ENCODE measurements at places on chromosomes 11 and 22.

DNA sequence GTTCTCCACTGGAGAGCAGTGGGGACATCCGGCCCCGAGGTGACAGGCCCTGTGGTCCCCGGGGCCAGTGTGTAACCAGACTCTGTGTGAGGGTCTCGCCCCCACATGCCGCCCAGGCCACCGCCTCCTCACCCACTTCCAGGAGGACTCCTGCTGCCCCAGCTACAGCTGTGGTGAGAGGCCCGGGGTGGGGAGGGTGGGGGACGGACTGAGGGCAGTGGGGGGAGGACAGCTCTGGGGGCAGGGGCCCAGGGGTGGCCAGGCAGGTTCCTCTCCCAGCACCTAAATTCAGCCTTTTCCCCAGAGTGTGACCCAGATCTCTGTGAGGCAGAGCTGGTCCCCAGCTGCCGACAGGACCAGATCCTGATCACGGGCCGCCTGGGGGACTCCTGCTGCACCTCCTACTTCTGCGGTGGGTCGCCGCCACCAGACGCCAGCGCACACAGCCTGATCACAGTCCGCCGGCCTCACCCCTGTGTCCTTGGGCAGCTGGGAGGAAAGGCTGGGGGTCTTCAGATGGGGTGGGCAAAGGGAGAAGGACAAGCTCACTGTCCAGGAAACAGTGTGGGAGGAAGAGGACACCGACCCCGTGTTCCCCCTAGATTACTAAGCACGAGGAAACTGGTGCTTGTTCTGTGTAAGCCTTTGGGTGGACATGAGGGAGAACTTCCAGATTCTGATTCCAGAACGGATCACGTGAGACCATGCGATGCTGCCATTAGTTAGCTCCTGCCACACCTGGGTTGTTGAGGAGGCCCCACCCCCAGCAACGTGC lies 84.4 kb upstream of the MYOD1 start:
- H3K4me3 ChIP-seq, result no peak overlapping the region
- H3K4me1 ChIP-seq, result no peaks in the 10 kb centered on the region
- no peak for DNase-seq
- H3K36me3 ChIP-seq, result no peaks in the 10 kb centered on the region

DNA sequence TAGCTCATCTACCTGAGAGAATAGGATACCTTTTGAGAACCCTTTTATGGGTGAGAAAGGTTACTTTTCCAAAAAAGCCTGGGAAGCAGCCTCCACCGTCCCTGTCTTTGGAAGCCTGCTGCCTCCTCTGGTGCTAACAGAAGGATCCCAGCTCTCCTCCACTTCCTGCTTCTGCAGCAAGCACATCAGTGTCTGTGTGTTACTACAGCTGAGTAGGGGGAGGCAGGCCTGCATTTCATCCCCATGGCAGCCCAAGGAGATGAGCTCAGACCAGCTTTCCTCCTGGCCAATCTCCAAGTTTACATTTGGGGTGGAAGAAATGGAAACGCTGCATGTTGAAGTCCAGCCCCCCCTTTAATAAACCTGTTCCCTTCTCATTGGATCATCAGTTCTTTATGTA lies 7.4 kb upstream of the CCDC34 start:
- H3K27ac ChIP-seq, result no peak overlapping the region
- H3K4me1 ChIP-seq, result no peaks in the 10 kb centered on the region
- no peaks in the 10 kb centered on the region for H3K27me3 ChIP-seq
- H3K4me3 ChIP-seq, result no peak overlapping the region
- H3K36me3 ChIP-seq, result no peaks in the 10 kb centered on the region

- peaks cover 3% of the 10 kb centered on the region for H3K27me3 ChIP-seq
- DNase-seq, result no peak
- no peaks in the 10 kb centered on the region for H3K36me3 ChIP-seq
- H3K4me1 ChIP-seq, result no peaks in the 10 kb centered on the region
- no peak overlapping the region for H3K27ac ChIP-seq
- H3K4me3 ChIP-seq, result no peak overlapping the region
These were observed 51.3 kb downstream of the RPL27A start for GRCh38 chr11:8733852-8734251.

- H3K27ac ChIP-seq, result no peak overlapping the region
- H3K4me3 ChIP-seq, result no peak overlapping the region
- H3K27me3 ChIP-seq, result peaks cover 65% of the 10 kb centered on the region
- no peak for DNase-seq
These were observed 27.5 kb upstream of the SMIM35 start for GRCh38 chr11:118114266-118114665.

DNA sequence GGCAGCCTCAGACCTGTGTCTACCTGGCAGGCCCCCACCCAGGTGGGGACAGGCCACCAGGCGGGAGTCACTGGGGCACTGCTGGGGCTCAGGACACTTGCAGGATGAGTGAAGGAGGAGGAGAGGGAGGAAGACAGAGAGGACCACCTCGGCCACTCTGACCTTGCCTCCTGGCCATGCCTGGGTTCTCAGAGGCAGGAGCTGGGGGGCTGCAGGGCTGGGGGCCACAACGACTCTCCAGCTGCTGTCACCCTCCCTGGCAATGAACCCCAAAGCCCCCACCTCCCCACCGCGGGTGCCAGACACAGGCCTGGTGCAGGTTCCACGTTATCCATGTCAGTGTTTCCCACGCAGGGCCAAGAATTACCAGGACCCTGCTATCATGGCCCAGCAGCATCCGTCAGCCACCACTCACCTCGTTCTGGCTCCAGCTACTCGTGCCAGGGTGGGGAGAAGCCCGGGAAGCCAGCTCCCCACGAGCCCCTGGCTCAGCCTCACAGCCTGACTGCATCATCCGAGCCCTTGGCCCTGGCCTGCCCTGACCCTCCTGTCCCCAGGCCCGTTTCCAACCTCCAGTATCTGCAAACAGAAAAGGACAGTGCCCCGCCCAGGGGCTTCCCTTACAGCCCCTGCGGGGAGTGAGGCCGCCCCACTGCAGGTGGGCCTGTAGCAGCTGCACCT lies 62.4 kb downstream of the BRD1 start:
- H3K4me3 ChIP-seq, result no peak overlapping the region
- no peak overlapping the region for H3K27ac ChIP-seq
- peaks cover 20% of the 10 kb centered on the region for H3K4me1 ChIP-seq

- H3K27ac ChIP-seq, result no peak overlapping the region
- peaks cover 2% of the 10 kb centered on the region for H3K36me3 ChIP-seq
- no peak for DNase-seq
- H3K4me3 ChIP-seq, result no peak overlapping the region
These were observed 28.0 kb downstream of the QSER1 start for GRCh38 chr11:32920570-32920969.

GRCh38 chr11:63369165-63369970 lies at the start of gene SLC22A9:
Gene SLC22A9 (plus strand): TSS chr11:63369785. CDS start chr11:63370057, 272 bp downstream.
- H3K36me3 ChIP-seq, result no peaks in the 10 kb centered on the region
- H3K27me3 ChIP-seq, result no peaks in the 10 kb centered on the region
- no peak within 1 kb of the TSS for H3K4me3 ChIP-seq
- no peak for DNase-seq

DNA sequence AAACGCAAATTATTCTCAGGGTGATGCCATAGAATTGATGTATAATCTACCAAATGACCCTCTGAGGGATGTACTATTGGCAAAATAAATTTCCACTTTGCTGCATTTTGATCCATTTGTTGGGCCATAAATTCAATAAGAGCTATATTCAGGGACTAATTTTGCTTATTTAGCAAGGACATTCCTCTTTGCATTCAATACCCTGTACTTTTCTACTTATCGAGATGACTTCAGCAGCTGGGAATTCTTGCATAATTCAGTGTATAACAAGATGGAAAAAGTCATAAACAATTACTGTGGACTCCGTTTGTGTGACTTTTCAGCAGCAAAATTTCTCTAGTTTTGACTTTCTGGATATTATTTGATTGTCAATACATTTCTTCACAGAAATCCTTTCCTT lies 744.7 kb upstream of the CCDC179 start:
- no peaks in the 10 kb centered on the region for H3K36me3 ChIP-seq
- no peak overlapping the region for H3K27ac ChIP-seq
- H3K4me1 ChIP-seq, result no peaks in the 10 kb centered on the region
- H3K27me3 ChIP-seq, result no peaks in the 10 kb centered on the region
- no peak overlapping the region for H3K4me3 ChIP-seq

DNA sequence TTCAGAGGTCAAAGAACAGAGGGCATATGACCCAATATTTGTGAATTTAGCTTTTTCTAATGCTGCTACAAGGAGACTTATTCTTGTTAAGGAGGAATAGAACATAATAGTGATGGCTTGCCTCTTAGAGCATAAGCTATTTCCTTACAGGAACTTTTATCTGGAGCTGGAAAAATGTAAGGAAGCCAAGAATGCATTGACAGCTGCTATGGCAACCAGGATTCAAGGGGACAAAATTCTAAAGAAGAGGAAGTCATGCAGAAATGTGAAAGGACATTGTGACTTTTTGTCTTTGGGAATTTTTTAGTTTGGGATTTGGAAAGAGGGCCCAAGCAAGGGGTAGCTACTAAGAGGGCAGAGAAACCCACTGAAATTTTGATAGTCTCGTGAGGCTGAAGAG lies 51.1 kb downstream of the EHF start:
- H3K4me1 ChIP-seq, result no peaks in the 10 kb centered on the region
- no peaks in the 10 kb centered on the region for H3K36me3 ChIP-seq
- H3K27ac ChIP-seq, result no peak overlapping the region

GRCh38 chr22:50456466-50457234 lies 18.2 kb downstream of the SBF1 start:
- H3K27me3 ChIP-seq, result no peaks in the 10 kb centered on the region
- no peak overlapping the region for H3K27ac ChIP-seq
- no peak overlapping the region for H3K4me3 ChIP-seq
- no peak for DNase-seq
- H3K4me1 ChIP-seq, result peaks cover 3% of the 10 kb centered on the region
- H3K36me3 ChIP-seq, result peaks cover 47% of the 10 kb centered on the region

DNA sequence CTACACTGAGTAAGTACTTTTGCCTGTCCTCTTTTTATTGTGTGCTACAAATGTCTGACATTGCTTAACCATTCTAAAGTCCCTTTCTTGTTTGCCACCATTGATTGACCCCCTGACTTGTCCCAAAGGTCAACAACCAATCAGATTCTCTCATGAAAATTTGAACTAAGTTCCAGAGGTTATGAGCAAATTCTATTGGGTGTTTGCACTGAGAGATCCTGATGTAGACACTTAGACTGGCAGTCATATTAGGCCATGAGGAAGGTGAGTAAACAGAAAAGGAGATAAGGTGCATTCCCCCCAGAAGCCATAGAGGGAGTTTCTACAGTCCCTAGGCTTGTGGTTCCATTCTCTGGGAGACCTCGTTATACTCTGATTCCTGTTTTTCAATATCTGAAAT lies 101.3 kb upstream of the E2F8 start:
- no peak overlapping the region for H3K4me3 ChIP-seq
- DNase-seq, result no peak
- H3K27me3 ChIP-seq, result peaks cover 60% of the 10 kb centered on the region
- H3K36me3 ChIP-seq, result peaks cover 2% of the 10 kb centered on the region
- no peak overlapping the region for H3K27ac ChIP-seq

DNA sequence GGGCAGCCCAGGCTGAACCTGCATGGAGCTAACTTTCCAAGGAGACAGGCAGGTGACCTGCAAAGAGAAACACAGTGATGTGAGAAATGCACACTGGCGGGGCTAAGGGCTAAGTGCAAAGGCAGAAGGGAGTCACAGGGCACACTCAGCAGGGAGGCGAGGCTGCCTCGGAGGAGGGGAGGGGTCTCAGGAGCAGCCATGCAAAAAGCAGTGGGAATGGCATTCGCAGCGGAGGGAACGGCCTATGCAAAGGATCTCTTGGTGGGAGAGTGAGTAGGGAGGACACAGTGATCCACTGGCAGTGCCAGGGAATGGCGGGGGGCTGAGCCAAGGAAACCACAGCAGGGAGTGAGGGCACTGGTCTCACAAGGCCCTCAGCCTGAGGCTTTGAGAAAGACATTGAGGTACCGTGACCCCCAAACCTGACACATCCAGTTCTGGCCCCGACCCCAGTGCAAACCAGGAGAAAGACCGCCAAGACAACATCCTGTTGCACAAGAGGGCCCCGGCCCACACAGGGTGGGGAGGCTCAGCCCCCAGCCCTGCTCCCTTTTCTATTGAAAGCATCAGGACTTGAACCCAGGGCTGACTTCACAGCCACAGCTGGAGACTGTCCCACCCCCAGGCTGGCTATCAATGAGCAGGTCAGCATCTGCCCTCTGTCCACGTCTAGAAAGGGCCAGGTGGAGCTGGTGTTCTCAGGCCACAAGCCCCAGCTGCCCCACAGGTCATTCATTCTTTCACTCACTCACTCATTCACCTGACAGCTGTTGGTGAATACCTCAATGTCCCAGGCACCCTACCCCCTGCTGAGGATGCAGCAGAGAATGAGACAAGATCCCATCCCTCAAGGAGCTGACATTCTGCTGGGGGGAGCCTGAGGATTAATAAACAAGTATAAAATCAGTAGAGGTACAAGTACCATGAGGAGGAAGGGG lies 50.7 kb downstream of the IGLL1 start:
- no peaks in the 10 kb centered on the region for H3K36me3 ChIP-seq
- no peak overlapping the region for H3K27ac ChIP-seq
- H3K27me3 ChIP-seq, result peaks cover 32% of the 10 kb centered on the region
- H3K4me1 ChIP-seq, result no peaks in the 10 kb centered on the region
- H3K4me3 ChIP-seq, result no peak overlapping the region

GRCh38 chr22:49803134-49803533 lies 24.5 kb downstream of the BRD1 start:
- peaks cover 37% of the 10 kb centered on the region for H3K4me1 ChIP-seq
- no peak for DNase-seq
- no peak overlapping the region for H3K4me3 ChIP-seq
- no peaks in the 10 kb centered on the region for H3K27me3 ChIP-seq

- H3K4me1 ChIP-seq, result no peaks in the 10 kb centered on the region
- no peak overlapping the region for H3K27ac ChIP-seq
- no peak overlapping the region for H3K4me3 ChIP-seq
- H3K36me3 ChIP-seq, result no peaks in the 10 kb centered on the region
- DNase-seq, result no peak
These were observed 6.9 kb downstream of the SHISAL1 start for GRCh38 chr22:44305888-44306287.

DNA sequence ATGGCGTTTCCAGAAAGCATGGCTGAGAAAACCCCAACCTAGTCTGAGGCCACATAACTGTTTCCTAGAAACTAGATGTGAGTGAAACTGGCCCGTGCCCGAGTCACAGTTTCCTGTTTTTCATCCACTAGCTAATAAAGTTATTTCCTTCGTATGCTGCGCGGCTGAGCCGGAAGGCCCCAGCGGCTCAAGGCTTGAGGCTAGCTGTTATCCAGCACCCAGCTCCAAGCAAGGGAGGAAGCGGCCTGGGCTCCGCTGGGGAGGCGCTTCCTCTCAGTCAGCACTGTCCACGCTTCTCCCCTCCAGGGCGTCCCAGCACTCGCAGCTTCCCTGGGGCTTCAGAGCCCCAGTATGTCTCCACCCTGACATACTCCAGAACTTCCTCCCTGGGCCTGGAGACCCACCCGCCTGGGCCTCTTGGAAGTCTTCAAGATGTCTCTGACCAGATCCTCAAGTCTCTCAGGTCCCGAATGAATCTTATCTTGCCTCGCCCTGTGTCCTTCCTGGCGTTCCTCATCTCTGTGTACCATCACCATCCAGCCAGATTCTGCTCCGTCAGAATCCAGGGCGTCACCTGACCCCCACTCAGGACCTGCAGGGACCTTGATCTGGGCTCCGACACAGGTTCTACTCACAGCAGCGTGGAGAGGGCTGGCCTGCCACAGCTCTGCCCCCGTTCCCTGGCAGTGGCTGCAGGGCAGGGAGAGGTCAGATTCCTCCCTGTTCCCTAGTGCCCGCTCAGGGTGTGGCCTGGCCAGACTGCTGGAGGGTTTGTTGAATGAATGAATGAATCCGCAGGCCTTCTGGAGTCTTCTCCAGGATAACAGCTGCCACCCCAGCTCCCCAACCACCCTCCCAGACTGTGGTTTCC lies 81.9 kb downstream of the LRRC32 start:
- H3K27ac ChIP-seq, result peak overlapping the region; percentile 87
- peak; percentile 70 for DNase-seq
- peaks cover 10% of the 10 kb centered on the region for H3K27me3 ChIP-seq
- peaks cover 4% of the 10 kb centered on the region for H3K36me3 ChIP-seq

Measured in activated naive CD4-positive, alpha-beta T cell treated with anti-CD3 and anti-CD28 coated beads, Interleukin-2, amount 10 ng/mL, durations not matched to agents 7 days and 5 days (primary cell).